Stimulated activated naive CD8-positive, alpha-beta T cell treated with anti-CD3 and anti-CD28 coated beads, Interleukin-15, amount 100 ng/mL, for 72 hours (primary cell): ENCODE measurements at places on chromosomes 5 and 9.

GRCh38 chr9:104334549-104334948, 169.5 kb upstream of the OR13F1 start:
- DNase-seq = no peak

- DNase-seq = no peak
These were observed 73.1 kb downstream of the NDFIP1 start for GRCh38 chr5:142181547-142182163.

DNA sequence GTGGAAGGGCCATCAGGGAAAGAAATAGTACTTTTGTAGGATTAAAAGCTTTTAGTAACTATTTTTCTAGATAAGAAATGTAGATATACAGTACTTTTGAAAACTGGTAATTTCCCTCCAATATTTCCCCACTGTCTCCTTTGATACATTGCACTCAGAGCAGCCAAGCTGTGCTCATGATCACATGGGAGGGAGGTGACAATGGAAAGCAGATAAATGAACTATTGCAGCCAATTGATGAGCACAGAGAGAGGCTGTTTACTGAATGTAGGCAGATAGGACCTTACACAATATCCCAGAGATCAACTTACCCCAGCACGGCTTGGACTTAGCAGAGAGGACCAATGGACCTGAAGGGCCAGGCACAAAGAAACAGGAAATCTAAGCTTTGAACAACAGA, 178.0 kb upstream of the NREP start:
- DNase-seq = no peak

GRCh38 chr5:89080467-89081116, 197.6 kb upstream of the MEF2C start:
- no peak for DNase-seq

GRCh38 chr9:38112456-38112855, 43.4 kb upstream of the SHB start:
- DNase-seq = no peak

DNA sequence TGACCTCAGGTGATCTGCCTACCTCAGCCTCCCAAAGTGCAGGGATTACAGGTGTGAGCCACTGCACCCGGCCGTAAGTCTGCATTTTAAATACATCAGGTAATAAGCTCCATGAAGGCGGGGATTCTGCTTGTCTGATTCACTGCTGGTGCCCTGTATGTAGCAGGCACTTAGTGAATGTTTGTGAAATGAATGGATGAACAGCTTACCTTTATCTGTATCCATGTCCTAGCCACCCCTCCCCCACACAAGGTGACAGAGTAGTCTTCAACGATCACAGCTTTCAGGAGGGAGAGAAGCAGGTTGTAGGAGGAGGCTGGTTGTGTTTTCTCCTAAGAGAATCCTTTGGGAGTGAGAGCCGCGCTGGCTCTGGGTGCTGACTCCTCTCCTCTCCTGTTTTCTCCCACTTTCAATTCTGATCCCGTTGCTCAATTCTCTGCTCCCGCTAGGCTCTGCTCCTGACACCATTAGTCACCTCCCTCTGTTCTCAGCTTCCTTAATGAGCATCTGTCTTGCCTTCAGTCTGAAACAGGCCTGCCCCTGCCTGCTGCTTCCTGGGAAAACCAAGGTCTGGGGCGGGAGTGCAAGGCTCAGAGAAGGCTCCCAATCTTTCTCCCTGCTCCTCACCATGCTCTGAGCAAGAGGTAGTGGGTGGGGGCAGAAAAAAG, 88.8 kb upstream of the CTNNA1 start:
- DNase-seq = no peak

- no peak for DNase-seq
These were observed 97.9 kb upstream of the MAMDC2 start for GRCh38 chr9:69945671-69946141.

- no peak for DNase-seq
These were observed 45.9 kb upstream of the GABRP start for GRCh38 chr5:170737591-170737990.

GRCh38 chr5:154526231-154527226, 48.5 kb upstream of the HAND1 start:
- DNase-seq = no peak

GRCh38 chr9:129701549-129701948, 36.1 kb downstream of the PRRX2 start:
- DNase-seq = no peak

DNA sequence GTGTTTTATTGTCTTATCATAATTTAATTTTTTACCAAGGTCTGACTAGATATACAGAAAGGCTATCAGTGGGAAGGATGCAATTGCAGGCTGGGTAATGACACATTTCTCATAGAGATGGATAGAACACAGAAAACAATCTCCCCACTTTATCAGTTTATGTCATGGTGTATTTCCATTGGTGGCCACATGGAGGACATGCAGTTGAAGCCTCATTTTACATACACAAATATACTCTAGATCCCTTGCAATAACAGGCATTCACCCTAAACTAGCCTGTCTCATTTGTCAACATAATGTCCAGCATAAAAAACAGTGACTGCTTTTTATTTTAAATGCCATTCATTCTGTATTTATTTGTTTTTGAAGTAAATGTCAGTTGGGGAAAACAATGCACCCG, 526.3 kb downstream of the GABRG2 start:
- DNase-seq = no peak
